Femur (tissue), 1 donor: ENCODE measurements at places on chromosomes 1 and 21.
A peak's percentile ranks its signal among the peaks of the same experiment; 100 is the strongest.

GRCh38 chr1:221696718-221697461, 45.0 kb downstream of the DUSP10 start:
- no peak for DNase-seq

- DNase-seq = no peak
Measured at GRCh38 chr21:21010698-21011097, 12.5 kb downstream of the NCAM2 start.

GRCh38 chr21:44524414-44525371, 15.3 kb downstream of the KRTAP10-1 start:
- DNase-seq = no peak

- DNase-seq = no peak
Measured at GRCh38 chr1:21434394-21434793, 5.5 kb upstream of the NBPF3 start.

DNA sequence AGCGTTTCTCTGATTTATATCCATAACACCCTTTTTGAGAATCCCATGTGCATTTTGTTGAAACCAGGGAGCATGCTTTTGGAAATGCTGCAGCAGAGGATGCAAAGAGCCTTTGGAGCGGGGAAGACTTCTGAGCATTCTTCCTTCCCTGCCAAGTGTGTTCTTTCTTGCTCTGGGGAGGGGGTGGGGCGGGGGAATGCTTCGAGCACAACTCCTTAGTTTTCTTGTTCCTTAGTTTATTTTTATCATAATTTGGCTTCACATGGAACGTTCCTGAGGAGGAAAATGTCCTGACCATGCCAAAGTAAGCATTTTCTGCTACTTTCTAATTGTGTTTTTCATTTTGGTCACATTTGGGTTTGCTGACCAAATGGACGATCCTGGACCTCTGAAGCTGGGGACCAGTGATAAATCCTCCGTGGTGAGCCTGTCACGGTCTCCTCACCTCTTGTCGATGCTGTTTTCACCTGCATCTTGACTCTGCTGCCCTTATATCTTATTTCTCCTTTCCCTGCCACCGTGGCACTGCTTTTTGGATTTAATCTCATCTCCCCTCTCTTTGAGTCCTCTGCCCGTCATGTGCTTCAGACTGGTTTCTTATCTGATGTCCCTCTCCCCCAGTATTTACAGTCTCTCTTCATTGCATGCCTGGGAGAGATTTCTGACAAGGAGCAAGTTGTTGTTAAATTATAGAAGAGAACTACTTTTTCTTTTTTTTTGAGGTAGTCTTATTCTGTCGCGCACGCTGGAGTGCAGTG, 2.4 kb downstream of the CTPS1 start:
- peak; percentile 53 for DNase-seq

DNA sequence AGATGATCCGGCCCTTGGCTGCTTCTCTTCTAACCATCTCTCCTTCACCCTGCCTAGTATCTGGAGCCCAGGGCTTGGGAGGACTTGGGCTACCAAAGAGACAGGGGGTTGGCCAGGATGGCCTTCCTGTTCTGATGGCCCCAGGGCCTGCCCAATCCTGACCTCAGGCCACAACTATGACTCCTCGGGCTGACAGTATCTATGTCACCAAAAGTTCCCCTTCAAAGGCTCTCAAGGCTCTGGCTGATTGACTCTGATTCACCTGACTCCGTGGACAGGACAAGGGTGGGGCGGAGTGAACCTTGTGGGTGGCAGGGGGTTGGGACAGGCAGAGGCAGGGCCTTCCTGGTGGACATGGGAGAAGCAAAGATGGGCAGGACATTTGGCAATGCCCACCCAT, 12.7 kb downstream of the MEF2D start:
- no peak for DNase-seq

DNA sequence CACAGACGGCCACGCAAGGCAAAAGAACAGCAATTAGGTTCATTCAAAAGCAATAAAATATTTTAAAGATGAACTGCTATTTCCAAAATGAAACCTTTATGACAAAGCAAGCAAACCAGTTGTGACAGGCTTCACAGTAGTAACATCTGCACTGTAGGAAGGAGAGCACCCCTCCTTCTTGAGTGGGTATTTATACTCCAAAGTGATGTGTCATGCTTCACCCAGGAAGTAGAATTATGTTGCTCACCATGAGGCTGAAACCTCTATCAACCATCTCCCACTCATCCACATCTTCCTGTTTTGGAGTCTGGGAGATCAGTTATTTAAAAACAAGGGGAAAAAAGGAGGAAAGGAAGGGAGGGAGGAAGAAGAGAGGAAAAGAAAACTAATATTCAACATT, 885 bp downstream of the OR2T10 start:
- no peak for DNase-seq

- DNase-seq = no peak
Measured at GRCh38 chr1:72051538-72051937, 230.8 kb downstream of the NEGR1 start.

DNA sequence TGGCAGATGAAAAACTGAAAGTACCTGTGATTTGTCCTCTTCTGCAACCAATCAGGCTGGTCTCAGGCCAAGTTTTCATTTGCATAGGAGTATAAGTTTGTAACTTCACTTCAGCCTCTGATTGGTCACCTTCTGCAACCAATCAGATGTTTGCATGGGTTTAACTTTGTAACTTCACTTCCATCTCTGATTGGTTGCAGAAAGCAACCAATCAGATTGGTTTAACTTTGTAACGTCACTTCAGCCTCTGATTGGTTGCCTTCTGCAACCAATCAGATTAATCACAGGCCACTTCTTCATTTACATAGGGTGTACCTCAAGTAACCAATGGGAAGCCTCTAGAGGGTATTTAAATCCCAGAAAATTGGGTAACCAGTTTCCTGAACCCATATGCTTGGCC, 18.9 kb upstream of the TUT4 start:
- no peak for DNase-seq

GRCh38 chr1:92076363-92076762, 1.2 kb upstream of the SETSIP start:
- no peak for DNase-seq

DNA sequence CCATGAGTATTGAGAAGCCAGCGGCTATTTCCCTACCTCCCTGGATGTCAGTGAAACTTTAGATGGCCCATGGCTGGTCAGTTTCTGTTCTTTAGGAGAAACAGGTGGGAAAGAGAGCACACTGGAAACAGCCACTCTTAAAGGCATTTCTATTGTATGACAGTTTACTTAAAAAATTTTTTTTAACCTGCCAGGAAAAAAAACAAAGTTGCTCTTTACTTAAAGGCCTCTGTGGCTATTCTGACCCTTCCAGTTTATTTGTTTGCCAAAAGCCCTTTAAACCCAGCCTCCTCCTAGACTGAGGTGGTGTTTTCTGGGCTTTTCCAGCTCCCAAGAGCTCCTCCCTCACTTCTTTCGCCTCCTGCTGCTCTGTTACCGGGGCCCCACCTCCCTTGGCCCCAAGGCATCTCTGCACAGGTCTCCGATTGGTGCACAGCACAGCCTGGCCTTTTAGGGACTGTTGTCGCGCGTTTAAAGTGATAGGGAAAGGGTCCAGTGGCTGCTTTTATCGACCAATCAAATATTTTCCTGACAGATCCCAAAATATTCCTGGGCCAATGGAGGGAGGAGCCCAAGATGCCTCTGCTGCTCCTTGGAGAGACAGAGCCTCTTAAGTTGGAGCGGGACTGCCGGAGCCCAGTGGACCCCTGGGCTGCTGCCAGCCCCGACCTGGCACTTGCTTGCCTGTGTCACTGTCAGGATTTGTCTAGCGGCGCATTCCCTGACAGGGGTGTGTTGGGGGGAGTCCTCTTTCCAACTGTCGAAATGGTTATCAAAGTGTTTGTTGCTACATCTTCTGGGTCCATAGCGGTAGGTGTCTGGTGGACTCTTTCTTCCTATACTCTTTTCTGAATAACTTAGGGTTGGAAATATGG, at the start of gene SH3BGR:
TSS of gene SH3BGR (plus strand) at position 639 of the 875 bp plus-strand sequence. CDS start at position 766, 127 bp downstream.
- DNase-seq = peak; percentile 64

GRCh38 chr1:117636637-117637425, 31.0 kb downstream of the TENT5C start:
- peak; percentile 10 for DNase-seq

DNA sequence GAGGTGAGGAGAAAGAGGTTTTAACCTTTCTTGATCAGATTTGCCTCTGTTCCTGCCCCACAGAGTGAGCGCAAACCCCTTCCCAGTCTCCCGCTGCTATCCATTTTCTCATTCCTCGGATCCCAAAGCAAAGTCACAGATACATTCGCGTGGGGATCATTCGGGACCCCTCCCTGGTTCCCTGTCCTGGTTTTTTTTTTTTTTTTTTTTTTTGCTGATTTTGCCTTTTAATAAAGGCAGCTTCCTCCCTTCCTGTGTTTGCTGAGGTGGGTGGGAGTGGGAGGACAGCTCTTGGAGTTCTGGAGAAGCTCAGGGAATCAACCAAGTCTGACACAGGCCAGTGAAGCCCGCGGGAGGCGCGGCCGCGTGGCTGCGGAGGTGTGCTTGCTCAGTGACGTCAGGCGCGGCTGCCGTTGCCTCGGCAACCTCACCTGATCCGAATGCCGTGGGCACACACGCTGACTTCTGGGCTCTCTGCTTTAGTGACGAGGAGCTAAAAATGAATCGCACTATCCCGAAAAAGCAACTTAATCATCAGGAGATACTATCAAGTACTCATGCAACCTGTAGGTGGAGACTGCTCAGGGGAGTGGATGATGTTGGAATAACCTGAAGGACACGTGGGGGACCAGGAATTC, 106.4 kb downstream of the TBX19 start:
- DNase-seq = peak; percentile 47

DNA sequence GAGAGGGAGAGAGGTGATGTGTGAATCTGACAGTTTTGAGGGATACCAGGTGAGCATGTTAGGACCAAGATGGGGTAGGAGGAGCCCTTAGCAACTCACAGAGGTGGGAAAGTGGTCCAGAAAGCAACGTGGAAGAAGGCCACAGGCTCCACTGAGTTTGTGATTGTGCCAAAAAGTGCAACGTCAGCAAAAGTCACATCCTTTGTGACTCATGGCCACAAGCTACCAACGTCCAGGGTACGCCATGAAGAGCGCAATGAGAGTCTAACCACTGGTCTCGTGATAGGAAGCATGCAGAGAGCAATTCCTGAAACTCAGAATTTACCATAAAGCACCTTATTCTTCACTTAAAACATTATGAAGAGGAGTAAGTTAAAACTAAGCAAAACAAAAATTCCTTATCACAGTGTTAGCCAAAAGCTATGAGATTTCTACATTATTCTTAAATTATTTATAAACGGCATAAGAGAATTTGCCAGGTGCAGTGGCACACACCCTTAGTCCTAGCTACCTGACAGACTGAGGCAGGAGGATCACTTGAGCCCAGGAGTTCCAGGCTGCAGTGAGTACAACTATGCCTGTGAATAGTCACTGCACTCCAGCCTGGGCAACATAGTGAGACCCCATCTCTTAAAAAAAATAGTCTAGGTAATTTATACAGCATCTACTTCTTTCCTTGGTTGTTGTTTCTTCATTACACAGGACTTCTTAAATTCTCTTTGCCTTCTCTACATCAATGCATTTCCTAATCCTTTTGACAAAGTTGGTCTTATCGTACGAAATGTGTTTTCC, 55.2 kb downstream of the COLGALT2 start:
- no peak for DNase-seq

GRCh38 chr1:39130325-39130724, 74.2 kb upstream of the MACF1 start:
- DNase-seq = no peak

DNA sequence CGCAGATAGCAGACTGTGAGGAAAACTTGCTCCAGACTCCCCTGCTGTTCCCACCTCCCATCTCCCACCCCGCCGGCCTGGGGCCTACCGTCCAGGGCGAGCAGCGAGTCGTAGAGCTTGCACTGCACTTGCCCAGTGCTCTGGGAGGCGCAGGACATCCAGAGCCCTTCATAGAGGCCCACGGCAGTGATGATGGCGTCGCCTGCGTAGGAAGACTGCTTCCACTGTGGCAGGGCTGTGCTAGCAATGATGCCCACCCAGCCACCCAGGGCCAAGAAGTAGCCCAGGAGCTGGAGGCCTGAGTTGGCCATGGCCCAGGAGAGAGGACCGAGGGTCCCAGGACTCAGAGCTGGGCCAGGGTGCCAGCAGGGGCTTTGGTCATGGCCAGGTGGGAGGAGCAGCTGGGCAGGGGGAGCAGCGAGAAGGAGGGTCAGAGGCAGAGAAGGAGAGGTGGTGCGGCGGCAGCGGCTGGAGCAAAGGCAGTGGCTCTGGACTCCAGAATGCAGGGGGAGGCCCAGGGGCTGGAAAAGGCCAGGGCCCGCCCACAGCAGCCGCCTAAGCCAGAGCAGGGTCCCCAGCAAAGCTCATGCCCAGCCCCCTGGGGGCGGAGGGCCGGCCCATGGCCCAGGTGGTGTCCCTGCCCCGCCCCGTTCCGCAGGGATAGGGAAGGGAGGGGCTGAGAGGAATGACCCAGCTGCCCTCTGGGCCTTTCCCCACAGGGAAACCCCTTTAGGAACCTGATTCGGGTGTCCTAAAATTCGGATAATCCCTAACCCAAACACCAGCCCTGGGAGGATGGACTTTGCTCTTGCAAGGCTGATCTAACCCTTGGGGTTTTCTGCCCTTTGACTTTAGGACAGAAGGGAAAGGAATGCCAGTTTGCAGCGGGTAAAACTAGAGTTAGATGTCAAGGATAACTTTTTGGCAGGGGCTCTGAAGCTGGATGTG, at the start of gene CLDN19:
TSS of gene CLDN19 (minus strand) at position 484 of the 948 bp plus-strand sequence. CDS start at position 311, 173 bp downstream.
- DNase-seq = no peak

- peak; percentile 93 for DNase-seq
Measured at GRCh38 chr1:150010393-150011115, at the start of gene OTUD7B. OTUD7B (minus strand) TSS chr1:150010726; CDS start chr1:149977510, 33,216 bp downstream.

GRCh38 chr1:203179667-203180005, 4.0 kb upstream of the MYBPH start:
- DNase-seq = no peak

DNA sequence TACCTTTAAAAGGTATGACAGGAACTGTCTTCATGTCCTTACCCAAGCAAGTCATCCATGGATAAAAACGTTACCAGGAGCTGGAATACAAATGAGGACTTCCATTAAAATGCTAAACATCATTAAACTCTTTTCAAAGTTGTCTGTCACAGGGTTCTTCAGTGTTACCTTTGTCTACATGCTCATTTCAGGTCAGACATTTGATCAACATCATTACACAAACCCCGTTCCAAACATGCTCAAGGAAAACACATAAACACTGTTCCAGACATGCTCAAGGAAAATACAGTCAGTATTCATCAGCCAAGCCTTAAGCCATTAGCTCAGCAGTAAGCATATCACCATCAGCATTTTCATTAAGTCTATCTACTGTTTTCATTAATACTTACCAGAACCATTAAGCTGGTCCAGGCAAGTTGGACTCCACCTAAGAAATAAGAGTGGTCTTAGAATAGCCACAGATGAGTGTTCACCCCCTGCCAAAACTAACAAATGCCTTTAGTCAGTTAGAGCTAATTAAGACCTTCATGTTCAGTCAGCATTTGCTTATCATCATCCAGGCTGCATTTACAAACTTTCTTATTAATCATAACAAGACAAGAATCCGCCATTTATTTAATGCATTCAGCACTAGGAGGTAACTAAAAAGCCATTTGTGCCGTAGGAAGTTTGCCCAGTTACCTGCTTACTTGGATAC, 2.2 kb downstream of the GAS5 start:
- DNase-seq = no peak

- DNase-seq = no peak
Measured at GRCh38 chr1:230441183-230442029, 15.3 kb upstream of the PGBD5 start.
